Ascending aorta (tissue), 2 donors: ENCODE measurements at places on chromosomes 5 and 9.

GRCh38 chr5:2110934-2111462 lies 228.3 kb upstream of the IRX4 start:
- H3K27ac ChIP-seq: no peak overlapping the region
- DNase-seq: no peak
- H3K4me3 ChIP-seq: no peak overlapping the region
- H3K27me3 ChIP-seq: no peaks in the 10 kb centered on the region
- no peaks in the 10 kb centered on the region for H3K36me3 ChIP-seq

DNA sequence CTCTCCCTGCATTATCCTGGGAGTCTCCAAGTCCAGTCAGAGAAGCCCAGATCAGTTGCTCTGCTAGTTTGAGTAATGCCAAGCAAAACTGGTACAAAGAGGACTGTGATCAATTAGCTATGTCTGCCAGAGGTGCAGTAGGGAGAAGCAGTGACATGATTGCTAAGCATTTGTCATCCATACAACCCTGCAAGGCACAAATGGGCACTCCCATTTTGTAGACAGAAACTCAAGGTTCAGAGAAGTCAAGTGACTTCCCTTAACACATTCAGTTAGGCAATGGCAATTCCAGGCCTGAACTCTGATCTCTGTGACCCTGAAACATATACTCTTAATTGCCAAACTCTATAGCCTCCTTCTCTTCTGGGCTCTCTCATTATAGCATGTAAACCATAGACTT lies 34.0 kb downstream of the NDST1 start:
- DNase-seq: no peak
- no peak overlapping the region for H3K4me3 ChIP-seq
- peaks cover 48% of the 10 kb centered on the region for H3K36me3 ChIP-seq

- no peaks in the 10 kb centered on the region for H3K27me3 ChIP-seq
- no peak overlapping the region for H3K27ac ChIP-seq
- no peak overlapping the region for H3K4me3 ChIP-seq
These were observed 6.4 kb upstream of the RFK start for GRCh38 chr9:76400534-76401096.

DNA sequence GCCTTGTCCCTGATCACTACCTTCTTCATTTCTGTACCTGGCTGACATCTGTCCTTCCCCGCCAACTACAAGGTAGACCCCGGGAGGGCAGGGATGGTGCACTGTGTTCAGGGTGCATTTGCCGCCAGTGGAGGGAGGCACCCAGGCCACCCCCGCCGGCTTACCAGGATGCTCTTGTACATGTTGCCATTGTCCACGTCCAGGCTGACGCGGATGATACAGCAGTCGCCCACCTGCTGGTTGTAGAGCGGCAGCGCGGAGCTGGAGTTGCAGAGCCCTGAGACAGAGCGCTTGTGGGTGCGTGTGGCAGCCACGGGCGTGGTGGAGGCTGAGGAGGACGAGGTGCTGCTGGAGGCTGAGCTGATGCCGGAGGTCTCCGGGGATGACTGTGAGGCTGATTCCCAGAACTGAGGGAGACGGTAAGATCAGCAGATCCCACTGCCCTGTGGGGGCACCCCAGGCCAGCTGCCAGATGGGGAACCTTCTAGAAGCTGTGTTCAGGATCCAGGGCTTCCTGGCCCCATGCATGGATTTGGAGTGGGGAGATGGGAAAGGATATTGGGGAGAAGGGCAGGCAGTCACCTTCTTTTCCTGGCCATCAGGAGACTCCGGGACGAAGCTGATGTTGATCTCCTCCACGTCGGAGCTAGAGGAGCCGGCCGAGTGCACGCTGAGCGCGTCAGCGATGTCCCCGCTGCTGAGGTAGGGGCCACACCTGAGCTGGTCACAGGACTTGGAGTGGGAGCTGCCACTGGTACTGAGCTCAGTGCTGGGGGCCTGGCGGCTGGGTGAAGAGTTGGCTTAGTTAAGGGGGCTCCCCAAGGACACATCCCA lies 19.5 kb downstream of the RALGDS start:
- no peak for DNase-seq
- H3K4me1 ChIP-seq: no peaks in the 10 kb centered on the region
- H3K36me3 ChIP-seq: peaks cover 69% of the 10 kb centered on the region
- no peak overlapping the region for H3K4me3 ChIP-seq
- no peak overlapping the region for H3K27ac ChIP-seq

DNA sequence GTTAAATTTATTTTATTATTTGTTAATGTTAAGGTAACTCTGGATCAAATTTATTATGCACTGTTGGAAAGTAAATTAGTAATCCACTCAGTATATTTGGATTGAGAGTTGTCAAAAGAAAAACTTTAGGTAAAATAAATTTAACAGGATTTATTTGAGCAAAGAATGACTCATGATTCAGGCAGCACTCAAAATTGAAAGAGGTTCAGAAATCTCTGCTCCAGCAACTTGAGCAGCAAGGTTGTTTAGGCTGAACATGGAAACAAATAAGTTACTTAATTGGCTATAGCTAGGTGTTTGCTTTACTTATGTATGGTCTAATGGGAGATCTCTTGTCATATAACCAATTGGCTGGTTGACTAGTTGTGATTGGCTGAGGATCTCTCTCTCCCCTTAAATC lies 296.2 kb upstream of the EDIL3 start:
- no peaks in the 10 kb centered on the region for H3K4me1 ChIP-seq
- no peak overlapping the region for H3K27ac ChIP-seq
- H3K36me3 ChIP-seq: no peaks in the 10 kb centered on the region
- H3K4me3 ChIP-seq: no peak overlapping the region
- no peak for DNase-seq

GRCh38 chr5:179793468-179794139 lies at the start of gene LTC4S:
LTC4S (plus strand) TSS chr5:179793986; CDS start chr5:179794081, 95 bp downstream.
- peak; percentile 89 for DNase-seq
- no peak within 1 kb of the TSS for H3K4me3 ChIP-seq
- H3K27me3 ChIP-seq: no peaks in the 10 kb centered on the region
- H3K36me3 ChIP-seq: peaks cover 8% of the 10 kb centered on the region

- H3K36me3 ChIP-seq: no peaks in the 10 kb centered on the region
- no peak for DNase-seq
- H3K27me3 ChIP-seq: no peaks in the 10 kb centered on the region
- H3K27ac ChIP-seq: no peak overlapping the region
- H3K4me3 ChIP-seq: no peak overlapping the region
- H3K4me1 ChIP-seq: no peaks in the 10 kb centered on the region
These were observed 100.2 kb upstream of the IL12B start for GRCh38 chr5:159430361-159431012.

DNA sequence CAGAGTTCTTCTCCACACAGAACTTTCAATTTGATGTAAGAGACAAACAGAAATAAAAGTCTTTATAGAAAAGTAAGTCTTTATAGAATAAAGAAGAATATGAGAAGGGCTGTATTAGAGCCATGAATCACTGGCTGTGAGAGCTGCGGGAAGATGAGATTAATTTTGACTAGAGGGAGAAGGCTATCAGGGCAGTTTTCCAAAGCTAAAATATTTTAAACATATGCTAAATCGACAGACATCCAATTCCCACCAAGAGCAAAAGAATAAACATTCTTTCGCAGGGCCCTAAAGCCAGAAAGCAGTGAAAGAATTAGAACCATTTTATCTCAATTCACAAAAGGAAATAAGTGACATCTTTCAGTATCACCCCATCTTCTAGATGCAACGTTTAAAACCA lies 208.3 kb upstream of the MAP3K1 start:
- no peak overlapping the region for H3K4me3 ChIP-seq
- no peak overlapping the region for H3K27ac ChIP-seq
- no peaks in the 10 kb centered on the region for H3K36me3 ChIP-seq
- no peak for DNase-seq
- H3K4me1 ChIP-seq: peaks cover 3% of the 10 kb centered on the region
- no peaks in the 10 kb centered on the region for H3K27me3 ChIP-seq

- no peak overlapping the region for H3K4me3 ChIP-seq
- H3K27me3 ChIP-seq: no peaks in the 10 kb centered on the region
- DNase-seq: no peak
- H3K36me3 ChIP-seq: no peaks in the 10 kb centered on the region
These were observed 18.7 kb upstream of the CYFIP2 start for GRCh38 chr5:157247267-157247666.

DNA sequence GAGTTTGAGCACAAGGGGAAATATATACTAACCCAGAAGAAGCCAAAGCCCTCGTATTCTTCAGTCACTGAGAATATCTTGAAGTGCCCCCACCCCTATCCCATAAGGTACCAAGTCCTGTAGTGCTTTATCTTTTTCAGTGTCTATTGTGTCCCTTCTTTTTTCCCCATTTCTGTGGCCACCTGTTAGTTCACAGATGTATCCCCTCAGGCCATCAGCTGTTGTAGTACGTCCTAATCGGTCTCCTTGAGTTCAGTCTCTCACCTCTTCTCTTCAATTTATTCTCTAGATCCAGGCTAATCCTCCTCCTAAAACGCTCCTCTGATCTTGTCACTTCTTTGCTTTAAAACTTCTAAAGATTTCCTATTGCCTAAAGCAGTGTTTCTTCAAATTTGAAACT lies 10.4 kb downstream of the RGS7BP start:
- H3K27me3 ChIP-seq: no peaks in the 10 kb centered on the region
- H3K36me3 ChIP-seq: no peaks in the 10 kb centered on the region
- no peak overlapping the region for H3K4me3 ChIP-seq
- no peaks in the 10 kb centered on the region for H3K4me1 ChIP-seq

- no peak overlapping the region for H3K27ac ChIP-seq
- no peak for DNase-seq
- no peaks in the 10 kb centered on the region for H3K4me1 ChIP-seq
These were observed 187.1 kb upstream of the IER5L start for GRCh38 chr9:129365196-129365595.

DNA sequence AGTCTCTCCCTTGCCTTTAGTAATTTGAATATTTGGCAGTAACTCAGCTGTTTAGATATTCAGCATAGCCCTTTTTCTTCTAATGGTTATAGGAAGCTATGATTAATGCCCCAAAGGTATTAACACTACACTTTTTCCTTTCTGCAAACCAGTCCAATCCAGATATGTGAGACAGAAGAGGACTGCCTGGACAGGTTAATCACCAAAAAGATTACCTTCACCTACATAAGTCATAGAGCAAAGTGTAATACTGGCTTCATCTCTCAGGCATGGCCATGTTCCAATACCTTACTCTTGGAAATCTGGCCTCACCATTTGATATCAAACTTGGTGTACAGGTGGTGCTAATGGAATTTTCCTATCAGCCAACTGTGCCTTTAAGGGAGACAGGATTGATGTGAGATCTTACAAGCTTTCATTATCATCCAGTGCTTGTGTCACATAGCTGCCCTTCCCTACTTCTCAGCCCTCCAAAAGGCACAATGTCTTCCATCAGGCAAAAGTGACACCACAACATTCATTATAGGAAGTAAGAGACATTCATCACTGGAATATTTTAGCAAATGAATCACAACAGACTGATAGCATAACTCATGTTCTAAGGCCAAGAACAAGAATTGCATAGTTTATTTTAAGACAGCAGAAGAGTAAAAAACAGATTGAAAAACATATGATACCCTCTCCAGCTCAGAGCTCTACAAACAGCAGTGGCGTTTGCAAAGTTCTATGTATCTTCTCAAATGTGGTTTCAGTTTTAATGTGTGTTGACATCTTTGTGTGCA lies 91.2 kb upstream of the PAM start:
- H3K27me3 ChIP-seq: no peaks in the 10 kb centered on the region
- H3K4me1 ChIP-seq: no peaks in the 10 kb centered on the region
- no peaks in the 10 kb centered on the region for H3K36me3 ChIP-seq

DNA sequence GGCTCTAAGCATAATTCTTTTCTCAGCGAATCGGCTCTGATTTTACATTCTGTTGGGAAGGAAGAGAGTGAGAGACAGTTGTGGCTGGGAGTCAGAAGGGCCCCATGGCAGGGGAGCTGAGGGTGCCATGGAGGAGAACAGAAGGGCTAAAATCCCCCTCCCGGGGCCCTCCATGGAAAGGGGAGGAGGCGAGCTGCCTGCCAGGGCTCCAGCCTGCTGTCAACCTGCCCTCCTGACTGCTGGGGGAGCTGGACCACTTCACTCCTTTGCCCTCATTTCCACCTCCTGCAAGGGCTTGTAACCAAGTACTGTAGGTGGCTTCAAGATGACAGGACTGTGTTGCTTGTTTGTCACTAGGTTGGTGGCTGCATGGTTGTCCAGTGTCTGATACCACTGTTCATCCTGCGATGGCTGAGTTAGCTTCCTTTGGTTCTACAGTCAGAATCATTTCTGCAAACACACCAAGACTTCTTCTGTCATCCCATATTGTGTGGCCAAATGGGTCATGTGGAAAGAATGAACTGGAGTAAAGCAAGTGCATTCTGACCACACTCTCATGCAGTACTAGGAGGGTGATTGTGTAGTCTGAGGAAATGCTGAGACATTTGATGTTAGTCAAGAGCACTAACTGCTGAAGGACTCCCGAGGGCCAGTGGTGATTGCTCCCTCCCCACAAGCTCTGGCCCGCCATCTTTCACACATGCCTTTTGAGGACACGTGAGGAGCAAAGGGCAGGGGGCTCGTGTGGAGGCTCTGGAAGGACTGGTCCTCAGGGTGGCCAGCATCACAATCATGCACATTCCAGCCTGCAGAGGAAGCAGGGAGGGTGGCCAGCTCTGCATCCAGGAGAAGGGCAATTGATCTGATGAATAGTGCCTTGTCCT lies 307.2 kb downstream of the GADD45G start:
- H3K36me3 ChIP-seq: no peaks in the 10 kb centered on the region
- no peaks in the 10 kb centered on the region for H3K27me3 ChIP-seq
- no peak for DNase-seq
- H3K4me3 ChIP-seq: no peak overlapping the region

GRCh38 chr9:100589582-100589981 lies 11.7 kb downstream of the CAVIN4 start:
- H3K27me3 ChIP-seq: no peaks in the 10 kb centered on the region
- H3K36me3 ChIP-seq: no peaks in the 10 kb centered on the region
- H3K27ac ChIP-seq: no peak overlapping the region
- DNase-seq: no peak

GRCh38 chr5:149174847-149175234 lies 33.5 kb downstream of the ABLIM3 start:
- H3K27me3 ChIP-seq: no peaks in the 10 kb centered on the region
- peak overlapping the region; percentile 77 for H3K27ac ChIP-seq
- DNase-seq: no peak
- H3K4me1 ChIP-seq: peaks cover 12% of the 10 kb centered on the region
- H3K4me3 ChIP-seq: no peak overlapping the region

DNA sequence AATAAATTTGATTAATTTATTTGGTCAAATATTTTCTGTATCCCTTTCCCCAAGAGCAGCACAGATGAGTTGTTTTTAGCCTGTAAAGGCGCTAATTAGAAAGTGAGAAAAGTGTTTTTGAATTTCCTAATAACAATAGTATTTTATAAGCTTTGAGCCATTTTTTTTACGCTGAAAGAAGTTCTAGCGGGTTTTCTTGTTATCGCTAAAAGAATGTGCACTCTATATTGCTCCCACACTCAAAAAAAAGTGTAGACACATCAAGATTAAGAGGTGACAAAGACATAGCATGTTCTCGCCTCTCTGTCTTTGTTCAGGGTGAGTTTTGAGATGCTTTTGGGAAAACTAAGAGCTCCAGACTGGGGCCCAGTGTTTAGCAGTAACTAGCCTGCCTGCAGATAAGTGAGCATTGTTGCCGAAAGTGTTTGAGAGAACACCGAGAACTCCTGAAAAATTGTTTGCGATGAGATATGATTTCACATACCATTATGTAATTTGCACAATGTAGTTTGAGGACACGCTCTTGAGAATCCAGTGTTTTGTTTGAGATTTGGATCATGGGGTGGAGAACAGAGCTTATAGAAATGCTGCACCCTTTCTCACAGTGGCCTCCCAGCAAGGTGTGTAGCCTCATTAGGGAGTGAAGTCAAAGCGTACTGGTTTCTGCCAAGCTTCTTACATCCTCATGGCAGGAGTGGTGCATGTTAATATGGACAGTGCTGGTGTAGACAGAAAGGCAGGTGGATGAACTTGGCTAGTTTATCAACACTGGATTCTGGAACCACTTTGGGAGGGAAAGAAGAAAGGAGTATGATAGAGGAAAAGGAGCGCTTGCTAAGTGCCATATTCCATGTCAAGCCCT lies 1.5 kb downstream of the F2R start:
- no peak for DNase-seq
- peaks cover 7% of the 10 kb centered on the region for H3K4me1 ChIP-seq
- H3K27me3 ChIP-seq: no peaks in the 10 kb centered on the region
- H3K27ac ChIP-seq: no peak overlapping the region
- H3K4me3 ChIP-seq: peak overlapping the region; percentile 76
